GM13977 (cell line): ENCODE measurements at places on chromosomes 16 and 17.
A peak's percentile ranks its signal among the peaks of the same experiment; 100 is the strongest.

GRCh38 chr17:42133461-42134041 lies 10.9 kb downstream of the HSPB9 start:
- DNase-seq: peak; percentile 68

GRCh38 chr16:47461598-47462266 lies 601 bp downstream of the PHKB start:
- peak; percentile 44 for DNase-seq

- no peak for DNase-seq
These were observed 72.9 kb downstream of the DNAH9 start for GRCh38 chr17:11671126-11671525.

GRCh38 chr17:73592501-73592961 lies 51.7 kb downstream of the SDK2 start:
- no peak for DNase-seq

DNA sequence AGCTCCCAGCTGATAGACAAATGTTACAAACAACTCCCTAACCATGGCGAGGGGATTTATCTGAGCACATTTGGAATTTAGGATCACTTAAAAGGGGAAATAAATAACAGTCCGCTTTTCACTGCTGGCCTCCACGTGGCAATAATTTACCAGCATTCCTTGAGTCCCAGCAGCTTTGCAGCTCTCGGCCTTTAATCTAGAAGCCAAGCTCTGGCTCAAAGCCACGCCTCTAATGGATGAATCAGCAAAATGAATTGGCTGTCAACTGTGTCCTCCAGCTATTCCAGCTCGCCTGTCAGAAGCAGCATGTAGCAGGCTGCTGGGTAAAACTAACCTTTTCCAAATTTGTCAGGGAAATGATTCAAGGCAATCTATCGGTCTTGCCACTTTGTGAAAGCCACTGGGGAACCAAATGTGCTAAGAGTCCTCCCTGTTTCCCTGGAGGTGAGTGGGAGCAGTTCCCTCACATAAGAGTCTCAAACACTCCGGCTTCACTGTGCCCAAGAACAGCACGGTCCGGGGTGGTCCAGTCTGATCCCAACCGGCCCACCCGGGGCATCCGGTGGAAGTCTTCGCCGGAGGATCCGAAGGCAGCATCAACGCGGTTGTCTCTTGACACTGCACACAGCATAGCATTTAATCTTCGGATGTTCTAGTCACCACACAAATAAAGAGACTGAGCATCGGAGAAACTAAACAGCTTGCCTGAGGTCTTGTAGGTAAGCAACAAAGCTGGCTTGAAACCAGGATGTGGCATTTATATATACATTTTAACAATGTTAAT lies 143.3 kb downstream of the PARN start:
- no peak for DNase-seq

- DNase-seq: no peak
These were observed 1.2 kb downstream of the COX10 start for GRCh38 chr17:14070344-14070984.

DNA sequence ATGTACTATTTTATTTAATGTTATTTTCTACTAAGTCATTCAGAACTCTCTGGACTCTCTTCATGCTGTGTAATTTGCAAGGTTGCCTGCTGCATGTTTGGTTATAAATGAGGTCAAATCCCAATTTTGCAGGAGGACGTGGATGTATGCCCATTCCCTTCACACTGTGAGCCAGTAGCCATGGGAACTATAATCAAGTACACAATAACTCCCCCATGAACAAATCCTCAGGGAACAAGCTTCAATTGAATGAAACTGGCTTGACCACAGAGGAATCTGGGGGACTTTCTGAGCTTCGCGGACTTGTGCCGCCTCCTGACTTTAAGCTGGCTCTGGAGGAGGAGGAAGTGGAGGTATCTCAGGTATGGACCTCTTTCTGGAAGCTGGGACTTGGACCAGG lies 14.6 kb upstream of the KCTD13 start:
- no peak for DNase-seq

DNA sequence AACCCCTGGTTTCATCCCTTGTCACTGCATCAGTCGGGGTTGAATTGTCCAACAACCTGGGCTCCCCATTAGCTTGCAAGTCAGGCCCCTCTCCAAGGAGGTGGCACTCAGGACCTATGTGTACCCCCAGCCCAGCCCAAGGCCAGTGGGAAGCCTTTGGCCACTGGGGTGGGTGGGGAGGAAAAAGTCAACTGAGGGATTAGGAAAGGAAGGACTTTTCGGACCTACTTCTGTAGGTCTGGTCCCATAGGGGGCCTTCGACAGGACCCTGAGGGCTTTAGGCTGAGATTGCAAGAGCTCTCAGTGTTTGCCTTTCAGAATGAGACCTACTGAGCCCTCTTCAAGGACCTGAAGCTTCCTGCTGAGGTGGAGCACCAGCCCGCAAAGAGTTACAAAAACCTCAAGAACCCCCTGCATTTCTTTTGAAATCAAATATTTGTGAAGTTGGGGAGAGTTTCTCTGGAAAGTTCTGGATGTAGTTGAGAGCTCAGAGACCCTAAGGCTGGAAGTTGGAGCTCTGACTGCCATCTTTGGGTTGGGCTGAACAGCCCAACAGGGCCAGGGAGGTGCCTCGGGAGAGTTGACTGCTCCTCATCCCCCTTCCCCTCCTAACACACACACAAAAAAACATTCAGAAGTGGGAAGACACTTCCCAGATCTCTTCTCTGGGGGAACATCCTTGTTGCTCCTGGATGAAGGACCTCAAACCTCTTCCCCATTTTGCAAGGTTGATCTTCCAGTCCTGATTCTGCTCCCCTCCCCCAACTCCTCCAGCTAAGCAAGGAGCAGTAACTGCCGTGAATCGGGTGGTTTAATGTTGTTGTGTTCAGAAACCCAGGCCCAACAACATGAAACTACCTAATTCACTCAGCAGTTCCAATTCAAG lies 5.8 kb upstream of the HOXB9 start:
- peak; percentile 82 for DNase-seq

DNA sequence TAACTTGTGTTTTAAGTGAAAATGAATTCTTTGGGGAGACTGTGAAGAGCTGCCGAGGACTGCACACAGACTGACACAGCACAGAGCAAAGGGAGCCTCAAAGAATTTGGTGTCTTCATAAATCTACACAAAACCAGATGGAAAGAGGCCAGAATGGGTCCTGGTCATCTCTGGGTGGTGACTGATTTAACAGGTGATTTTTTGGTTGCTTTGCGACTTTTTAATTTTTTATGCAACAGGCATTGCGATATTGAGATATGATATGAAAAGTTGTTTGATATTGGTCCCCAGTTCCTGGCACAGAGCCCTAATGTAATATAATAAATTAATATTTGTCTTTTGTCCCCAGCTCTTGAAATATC lies 12.6 kb upstream of the EIF1 start:
- no peak for DNase-seq

DNA sequence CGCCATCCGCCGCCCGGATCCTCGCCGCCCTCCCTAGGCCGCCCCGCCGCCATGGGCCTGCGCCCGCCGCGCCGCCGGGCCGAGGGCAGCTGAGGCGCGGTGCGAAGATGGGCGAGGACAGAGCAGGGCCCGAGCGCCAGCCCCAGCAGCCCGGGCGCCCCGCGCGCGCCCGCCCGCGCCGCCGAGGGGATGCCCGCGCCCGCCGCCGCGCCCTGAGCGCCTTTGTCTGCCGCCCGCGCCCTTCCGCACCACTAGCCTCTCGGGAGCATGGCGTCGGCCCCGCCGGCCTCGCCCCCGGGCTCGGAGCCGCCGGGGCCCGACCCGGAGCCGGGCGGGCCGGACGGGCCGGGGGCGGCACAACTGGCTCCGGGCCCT lies 278 bp downstream of the RAB11FIP3 start:
- no peak for DNase-seq

DNA sequence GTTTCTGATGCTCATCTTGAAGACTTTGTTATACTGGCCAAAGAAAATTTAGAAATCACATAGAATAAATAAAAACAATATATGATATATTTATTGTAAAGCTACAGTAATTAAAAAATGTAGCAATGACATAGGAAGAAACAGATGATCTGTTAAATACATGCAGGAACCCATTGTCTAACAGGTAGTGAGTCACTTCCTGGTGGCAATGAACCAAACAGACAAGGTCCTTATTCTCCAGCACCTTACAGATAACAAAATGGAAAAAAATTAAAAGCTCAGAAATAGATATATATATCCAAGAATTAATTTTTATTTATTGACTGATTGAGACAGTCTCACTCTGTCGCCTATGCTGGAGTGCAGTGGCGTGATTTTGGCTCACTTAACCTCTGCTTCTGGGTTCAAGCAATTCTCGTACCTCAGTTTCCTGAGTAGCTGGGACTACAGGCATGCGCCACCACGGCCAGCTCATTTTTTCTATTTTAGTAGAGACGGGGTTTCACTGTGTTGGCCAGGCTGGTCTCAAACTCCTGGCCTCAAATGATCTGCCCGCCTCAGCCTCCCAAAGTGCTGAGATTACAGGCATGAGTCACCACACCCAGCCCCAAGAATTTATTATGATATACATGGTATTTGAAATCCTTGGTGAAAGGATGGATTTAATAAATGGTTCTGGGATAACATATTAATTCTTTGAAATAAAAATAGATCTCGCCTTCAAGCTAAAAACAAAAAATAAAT lies 7.5 kb downstream of the NETO2 start:
- no peak for DNase-seq
